ENCODE measurements at places on chromosomes 11 and 22. TPM values are rescaled to one million over a fixed set of nuclear protein-coding genes. Genes with fewer than 3 reads are reported as not detected.
A peak's percentile ranks its signal among the peaks of the same experiment; 100 is the strongest.

GRCh38 chr22:33520904-33521780 lies 399.1 kb downstream of the LARGE1 start:
- DNase-seq, result no peak

The CACNA1I gene
- not detected for total RNA-seq

DNA sequence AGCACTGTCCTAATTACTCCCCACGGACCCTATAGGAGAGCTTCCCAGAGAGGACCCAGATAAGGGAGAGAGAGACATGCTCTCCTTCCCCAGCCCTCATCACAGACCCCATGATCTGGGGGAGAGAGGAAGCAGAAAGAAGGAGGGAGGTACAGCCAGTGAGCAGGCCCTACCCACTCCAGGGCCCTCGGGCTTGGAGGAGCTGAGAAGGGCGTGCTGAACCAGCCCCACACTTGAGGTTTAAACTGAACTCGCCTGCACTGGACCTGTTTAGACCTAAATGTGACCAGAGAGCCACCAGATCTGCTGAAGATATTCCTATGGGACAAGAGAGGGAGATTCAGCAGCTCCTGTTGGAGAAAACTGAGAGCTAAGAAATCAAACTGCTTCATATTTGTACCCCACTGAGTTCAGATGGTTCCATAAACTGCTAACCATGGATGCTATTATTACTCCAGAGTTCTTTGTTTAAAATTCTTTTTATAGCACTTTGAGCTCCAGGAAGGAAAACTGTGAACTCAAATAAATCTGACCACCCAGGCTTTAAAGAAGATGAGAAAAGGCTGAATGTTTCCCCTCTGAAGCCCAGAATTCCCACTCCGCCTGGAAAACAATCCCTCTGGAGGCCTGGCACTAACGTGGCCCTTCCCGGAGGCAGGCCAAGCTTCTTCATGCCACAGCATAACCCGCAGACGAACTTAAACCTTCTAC lies 67.2 kb downstream of the EFCAB6 start:
- DNase-seq, result no peak

DNA sequence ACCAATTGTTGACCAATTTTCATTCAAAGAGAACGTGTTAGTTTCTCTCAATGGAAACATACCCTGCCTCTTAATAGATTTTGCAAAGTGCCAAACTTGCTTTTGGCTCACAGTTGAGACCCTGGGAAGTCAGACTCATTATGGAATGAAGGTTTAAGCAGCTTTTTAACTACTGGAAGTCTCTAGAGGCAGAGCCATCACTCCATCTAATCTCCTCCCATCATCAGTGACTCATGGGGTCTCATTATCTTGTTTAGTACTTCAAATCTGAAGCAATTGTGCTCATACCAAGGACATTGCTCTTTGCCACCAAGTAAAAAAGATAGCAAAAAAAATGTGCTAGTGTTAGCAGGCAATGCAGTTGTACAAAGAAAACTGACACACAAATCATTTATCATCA lies 537.1 kb upstream of the LRRC4C start:
- DNase-seq, result no peak

DNA sequence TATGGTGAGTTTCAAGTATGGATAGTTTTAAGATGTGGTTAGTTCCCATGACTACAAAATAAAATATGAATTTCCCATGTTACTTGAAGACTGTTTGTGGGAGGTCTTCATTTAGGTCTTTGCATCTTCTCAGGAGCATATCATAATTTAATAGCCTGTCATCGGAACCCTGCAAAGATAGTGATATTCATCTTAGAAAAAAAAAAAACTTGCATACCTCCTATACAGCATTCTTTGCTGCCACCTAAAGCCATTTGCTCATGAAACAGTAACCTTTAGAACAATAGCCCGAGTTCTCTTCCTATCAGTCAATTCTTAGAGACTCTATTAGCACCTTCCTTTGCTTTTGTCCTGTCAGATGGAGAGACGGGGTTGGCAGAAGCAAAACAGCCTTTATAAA lies 75.3 kb downstream of the ARFGAP2 start:
- DNase-seq, result no peak

- peak; percentile 17 for DNase-seq
Observed at GRCh38 chr11:45921561-45922424, 663 bp upstream of the LARGE2 start.

DNA sequence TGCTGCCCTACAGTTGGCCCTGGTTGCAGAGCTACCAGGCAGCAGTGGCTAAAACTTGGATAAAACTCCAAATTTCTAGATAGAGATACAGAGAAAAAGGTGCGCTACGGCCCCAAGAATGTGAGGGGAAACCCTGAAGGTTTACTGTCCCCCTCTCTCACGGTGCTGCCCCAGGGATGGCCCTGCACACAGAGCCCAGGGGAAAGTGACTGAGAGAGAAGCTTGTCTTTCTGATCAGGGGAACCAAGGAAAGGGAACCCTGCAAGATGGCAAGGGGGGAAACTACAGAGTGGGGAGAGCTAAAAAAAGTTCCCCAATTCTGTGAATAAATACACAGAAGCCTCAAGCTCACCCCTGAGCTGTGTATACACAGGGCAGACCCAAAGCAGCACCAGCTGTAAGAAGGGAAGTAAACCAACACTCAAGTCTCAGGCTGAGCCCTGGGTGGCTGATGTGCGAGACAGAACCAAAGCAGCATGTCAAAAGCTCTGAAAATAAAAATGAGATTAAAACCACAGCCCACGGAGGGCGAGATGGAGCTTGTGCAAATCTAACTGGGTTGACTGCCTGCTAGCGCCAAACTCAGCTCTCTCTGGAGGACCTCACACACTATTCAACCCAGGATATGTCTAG lies 22.1 kb downstream of the GNB1L start:
- DNase-seq, result peak; percentile 3

Measured in activated B cell treated with CpG ODN at 0.5 μM for 24 hours (primary cell).